ENCODE measurements at places on chromosomes 2 and 18. TPM values are rescaled to one million over a fixed set of nuclear protein-coding genes. Genes with fewer than 3 reads are reported as not detected.

Gene CYRIA
- 2.5 TPM for polyA plus RNA-seq

DNA sequence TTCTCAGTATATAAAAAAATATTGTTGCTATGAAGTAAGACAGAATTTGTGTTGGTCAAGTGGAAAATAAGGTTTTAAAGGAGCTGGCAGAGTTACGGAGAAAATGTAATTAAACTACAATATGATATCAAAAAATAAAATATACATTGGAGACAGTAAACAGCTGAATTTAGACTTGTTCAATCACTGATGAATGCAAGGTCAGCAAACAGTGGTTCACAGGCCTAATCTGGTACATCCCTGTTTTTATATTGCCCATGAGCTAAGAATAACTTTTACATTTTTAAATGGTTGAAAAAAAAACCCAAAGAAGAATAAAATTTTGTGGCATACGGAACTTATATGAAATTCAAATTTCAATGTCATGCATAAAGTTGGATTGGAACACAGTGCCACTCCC, 131.0 kb upstream of the TRIB2 start:
- no peak for DNase-seq

GRCh38 chr2:59665021-59665420, 888.4 kb downstream of the BCL11A start:
- DNase-seq: no peak

GRCh38 chr18:31101183-31102024, 817 bp downstream of the DSC2 start:
- DNase-seq: no peak

DNA sequence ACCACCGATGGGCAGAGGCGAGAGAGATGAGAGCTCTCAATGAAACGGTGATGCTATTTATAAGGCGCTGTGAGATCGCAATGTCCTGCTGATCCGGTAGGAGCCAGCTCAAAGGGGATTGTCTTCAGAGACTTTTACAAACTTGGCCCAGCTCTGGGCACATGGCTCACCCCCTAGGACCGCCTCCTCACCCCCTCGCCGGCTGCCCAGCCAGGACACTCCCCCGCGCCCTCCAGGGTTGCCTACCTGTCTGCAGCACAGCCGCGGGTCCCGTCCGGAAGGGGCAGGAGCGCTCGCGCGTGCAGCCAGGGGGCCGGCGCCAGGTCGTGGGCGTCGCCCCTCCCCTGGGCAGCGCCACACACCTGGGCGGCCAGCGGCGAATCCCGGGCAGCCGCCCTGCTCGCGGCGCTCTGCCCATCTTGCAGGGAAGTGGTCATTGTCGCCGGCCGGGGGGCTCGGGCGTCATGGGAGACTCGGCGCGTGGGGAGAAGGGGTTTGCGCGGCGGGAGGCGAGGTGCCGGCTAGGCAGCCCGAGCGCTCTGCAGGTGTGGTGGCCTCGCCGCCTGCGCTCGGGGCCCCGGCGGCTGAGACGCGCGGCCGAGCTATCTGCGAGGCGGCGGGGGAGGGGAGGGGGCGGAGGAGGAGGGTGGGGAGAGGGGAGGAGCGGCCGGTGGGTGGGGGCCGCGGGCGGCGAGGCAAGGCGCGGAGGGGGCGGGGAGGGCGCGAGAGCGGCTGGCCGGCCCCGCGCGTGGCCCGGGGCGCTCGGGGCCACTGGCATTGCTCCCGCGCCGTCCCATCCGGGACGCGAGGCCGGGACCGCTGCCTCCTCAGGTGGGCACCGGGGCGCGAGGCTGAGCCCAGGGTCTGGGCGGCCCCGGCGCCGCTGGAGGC, at the start of gene GRB14:
GRB14 (minus strand) TSS at position 610 of the 891 bp plus-strand sequence; CDS start at position 437, 173 bp downstream.
- DNase-seq: no peak

Gene TMEM17
- 7.1 TPM for polyA plus RNA-seq

DNA sequence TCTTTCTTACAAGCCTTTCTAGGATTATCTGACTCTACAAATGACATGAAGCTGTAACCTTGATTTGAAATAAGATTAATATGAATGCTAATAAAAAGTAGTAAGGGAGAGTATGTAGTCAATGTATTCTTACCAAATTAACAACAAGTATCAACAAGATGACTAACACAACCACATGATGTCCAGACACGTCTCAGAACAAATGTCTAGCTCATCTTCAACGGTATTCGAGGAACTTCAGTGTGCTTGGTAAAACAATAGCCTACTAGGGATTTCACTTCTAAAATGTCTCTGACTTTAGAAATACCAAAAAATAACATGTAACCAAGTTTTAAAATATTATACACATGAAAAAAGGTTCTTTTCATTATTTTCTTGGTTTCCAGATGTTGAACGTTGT, 3.4 kb downstream of the HDLBP start:
- DNase-seq: no peak

GRCh38 chr18:36629138-36629530, 199.7 kb downstream of the TPGS2 start:
- DNase-seq: no peak

- no peak for DNase-seq
These were observed 62.4 kb upstream of the TCF4 start for GRCh38 chr18:55650363-55650870.

DNA sequence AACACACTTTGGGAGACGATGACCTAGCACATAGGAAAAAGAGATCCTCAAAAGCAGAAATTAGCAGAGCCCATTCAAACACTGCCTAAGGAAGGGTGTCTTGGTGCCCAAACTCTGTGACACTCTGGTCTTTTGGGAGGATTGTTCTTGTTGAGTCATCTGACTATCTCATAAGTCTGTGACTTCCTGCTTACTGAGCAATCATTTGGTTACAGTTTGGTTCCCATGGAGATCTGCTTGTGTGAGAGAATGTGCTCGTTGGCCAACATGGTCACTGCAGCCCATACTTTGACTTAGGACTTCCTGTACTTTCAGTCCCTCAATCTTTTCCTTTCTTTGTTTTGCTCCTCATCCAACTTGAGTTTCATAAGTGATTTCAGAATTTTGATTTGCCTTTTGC, 602.9 kb downstream of the NYAP2 start:
- DNase-seq: no peak
